Peyer's patch (tissue), 4 donors: ENCODE measurements at places on chromosomes 3 and 15.

DNA sequence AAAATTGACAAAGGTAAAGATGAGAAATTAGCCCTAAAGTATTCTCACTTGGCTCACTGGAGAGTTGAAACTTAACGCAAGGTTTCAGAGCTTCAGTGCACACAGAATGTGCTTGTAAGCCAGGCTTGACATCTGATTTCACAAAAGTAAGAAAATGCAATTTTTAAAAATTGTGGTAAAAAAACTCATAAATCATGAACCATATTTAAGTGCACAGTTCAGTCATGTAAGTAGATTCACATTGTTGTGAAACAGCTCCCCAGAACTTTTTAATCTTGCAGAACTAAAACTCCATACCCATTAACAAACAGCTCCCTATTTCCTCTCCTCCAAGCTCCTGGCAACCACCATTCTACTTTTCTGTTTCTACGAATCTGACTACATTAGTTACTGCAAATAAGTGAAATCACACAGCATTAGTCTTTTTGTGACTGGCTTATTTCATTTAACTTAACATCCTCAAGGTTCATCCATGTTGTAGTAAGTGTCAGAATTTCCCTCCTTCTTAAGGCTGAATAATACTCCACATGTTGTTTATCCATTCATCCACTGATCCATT is 14.5 kb downstream of the RTP3 start:
- H3K27me3 ChIP-seq: no peaks in the 10 kb centered on the region
- H3K4me1 ChIP-seq: no peaks in the 10 kb centered on the region
- H3K4me3 ChIP-seq: no peak overlapping the region
- H3K27ac ChIP-seq: no peak overlapping the region

GRCh38 chr3:129827765-129828164 is 65.7 kb downstream of the TMCC1 start:
- no peaks in the 10 kb centered on the region for H3K36me3 ChIP-seq
- no peaks in the 10 kb centered on the region for H3K27me3 ChIP-seq
- peak; percentile 73 for DNase-seq
- no peaks in the 10 kb centered on the region for H3K4me1 ChIP-seq
- H3K4me3 ChIP-seq: no peak overlapping the region
- no peak overlapping the region for H3K27ac ChIP-seq

DNA sequence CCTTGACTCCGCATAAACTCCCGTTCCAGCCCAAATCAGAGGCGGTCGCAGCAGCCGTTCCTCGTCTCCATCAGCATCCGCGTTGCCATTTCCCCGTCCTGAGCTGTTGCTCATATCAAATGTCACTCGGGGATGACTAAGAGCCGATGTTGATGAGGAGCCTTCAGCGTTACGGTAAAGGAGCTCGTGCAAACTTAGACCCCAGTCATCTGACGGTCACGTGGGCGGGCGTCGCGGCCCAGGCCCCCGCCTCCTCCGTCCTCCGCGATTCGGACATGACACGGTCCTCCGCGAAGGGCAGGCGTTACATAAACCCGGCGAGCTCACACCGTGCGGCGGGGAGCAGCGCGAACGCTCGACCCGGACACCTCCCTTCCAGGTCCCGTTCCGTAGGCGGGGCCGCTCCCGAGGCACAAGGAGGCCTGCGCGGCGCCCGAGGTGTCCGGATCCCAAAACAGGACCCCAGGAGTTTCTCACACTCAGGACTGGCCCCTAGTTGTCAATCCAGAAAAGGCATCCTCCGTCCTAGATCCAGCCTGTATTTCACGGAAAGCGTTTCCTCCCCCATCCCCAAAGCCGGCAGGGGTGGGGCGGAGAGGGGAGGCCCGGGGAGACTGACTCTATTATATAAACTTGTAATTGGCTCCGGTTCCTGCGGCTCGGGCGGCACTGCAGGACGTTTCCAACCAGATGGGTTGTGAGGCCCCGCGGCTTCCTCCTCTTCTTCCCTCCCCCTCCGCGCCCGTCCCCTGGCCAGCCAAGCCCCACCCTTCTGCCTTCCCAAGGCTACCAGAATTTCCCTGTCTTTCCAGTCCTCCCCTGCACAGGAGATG is 100.0 kb upstream of the IGF1R start:
- H3K4me1 ChIP-seq: no peaks in the 10 kb centered on the region
- peak overlapping the region; percentile 42 for H3K4me3 ChIP-seq
- H3K36me3 ChIP-seq: no peaks in the 10 kb centered on the region
- no peaks in the 10 kb centered on the region for H3K27me3 ChIP-seq
- peak; percentile 59 for DNase-seq
- peak overlapping the region; percentile 20 for H3K27ac ChIP-seq

DNA sequence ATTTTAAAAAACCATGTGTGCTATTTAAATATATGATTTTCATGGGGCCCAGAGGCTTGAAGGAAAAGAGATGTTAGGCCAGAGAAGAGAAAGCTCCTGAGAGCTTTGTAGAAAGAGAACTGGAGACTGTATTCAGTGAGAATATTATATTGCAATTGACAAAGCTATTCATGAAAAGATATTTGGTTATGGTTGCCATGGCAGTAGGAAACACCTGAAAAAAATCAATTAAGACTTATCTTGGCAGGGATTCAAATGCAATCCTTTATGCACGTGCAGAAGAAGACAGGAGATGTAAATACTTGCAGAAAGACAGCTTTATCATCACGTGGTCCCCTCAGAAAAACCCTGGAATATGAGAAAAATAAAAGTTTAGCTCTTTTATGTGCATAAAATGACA is 636.0 kb upstream of the TBL1XR1 start:
- DNase-seq: no peak
- no peak overlapping the region for H3K4me3 ChIP-seq
- no peaks in the 10 kb centered on the region for H3K4me1 ChIP-seq
- no peaks in the 10 kb centered on the region for H3K36me3 ChIP-seq
- no peak overlapping the region for H3K27ac ChIP-seq

DNA sequence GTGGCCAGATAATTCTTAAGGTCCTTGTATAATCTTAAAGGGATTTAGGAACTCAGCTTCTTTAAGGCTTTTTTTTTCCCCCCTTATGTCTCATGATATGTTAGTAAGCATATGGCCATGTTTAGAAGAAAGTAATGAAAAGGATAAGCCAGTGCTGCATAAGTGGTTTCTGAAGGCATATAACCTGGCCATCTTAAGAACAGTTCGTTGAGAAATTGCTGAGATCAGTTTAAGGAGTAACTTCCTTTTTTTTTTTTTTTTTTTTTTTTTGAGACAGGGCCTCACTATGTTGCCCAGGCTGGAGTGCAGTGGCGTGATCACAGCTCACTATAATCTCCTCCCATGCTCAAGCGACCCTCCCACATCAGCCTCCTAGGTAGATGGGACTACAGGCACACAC is 51.7 kb downstream of the UBE2E2 start:
- H3K4me1 ChIP-seq: no peaks in the 10 kb centered on the region
- H3K36me3 ChIP-seq: no peaks in the 10 kb centered on the region

DNA sequence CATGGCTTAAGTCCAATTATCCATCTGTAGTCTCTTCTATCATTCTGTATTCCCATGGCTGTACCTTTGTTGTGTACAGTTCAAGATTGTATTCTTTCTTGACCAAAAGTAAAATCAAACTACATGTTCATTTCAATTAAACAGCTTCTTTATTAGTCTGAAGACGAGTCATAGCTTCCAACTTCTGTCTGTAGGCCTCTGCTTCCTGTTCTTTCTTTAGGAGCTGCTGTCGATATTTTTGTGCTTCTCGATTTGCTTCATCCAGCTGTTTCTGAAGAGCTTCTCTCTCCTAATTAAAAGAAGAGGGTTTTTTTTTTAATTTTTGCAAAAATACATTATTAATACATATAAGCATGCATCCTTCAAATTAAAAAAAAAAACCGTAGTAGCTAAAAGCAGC is 13.0 kb upstream of the HDC start:
- no peak overlapping the region for H3K4me3 ChIP-seq
- H3K36me3 ChIP-seq: no peaks in the 10 kb centered on the region
- DNase-seq: no peak
- H3K27ac ChIP-seq: no peak overlapping the region
- H3K4me1 ChIP-seq: no peaks in the 10 kb centered on the region
- H3K27me3 ChIP-seq: no peaks in the 10 kb centered on the region

DNA sequence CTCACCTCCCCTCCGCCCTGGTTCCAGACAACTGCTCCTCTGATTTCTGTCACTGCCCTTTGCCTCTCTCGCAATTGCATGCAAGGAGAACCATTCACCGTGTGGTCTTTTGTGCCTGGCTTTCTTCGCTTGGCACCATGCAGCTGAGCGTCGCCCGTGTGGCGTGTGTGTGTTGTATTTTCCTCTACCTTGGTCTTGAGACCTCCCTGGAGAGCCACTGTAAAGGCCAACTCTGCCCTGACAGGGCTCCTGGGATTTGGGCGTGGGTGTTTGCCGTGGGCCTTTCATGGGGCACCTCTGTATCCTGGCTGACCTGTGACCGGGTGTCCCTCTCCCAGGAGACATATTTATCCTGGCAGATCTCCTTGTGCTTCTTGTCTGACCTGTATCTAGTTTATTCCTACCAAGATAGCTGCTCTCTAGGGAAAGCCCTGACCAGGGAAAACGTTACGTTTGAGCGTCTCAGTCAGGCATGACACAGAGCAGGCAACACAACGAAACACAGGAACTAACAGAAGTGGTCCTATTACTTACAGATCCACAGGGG is 2.0 kb upstream of the PIGZ start:
- H3K4me1 ChIP-seq: peaks cover 11% of the 10 kb centered on the region
- H3K27ac ChIP-seq: no peak overlapping the region
- H3K4me3 ChIP-seq: no peak overlapping the region
- no peak for DNase-seq
- H3K27me3 ChIP-seq: no peaks in the 10 kb centered on the region

DNA sequence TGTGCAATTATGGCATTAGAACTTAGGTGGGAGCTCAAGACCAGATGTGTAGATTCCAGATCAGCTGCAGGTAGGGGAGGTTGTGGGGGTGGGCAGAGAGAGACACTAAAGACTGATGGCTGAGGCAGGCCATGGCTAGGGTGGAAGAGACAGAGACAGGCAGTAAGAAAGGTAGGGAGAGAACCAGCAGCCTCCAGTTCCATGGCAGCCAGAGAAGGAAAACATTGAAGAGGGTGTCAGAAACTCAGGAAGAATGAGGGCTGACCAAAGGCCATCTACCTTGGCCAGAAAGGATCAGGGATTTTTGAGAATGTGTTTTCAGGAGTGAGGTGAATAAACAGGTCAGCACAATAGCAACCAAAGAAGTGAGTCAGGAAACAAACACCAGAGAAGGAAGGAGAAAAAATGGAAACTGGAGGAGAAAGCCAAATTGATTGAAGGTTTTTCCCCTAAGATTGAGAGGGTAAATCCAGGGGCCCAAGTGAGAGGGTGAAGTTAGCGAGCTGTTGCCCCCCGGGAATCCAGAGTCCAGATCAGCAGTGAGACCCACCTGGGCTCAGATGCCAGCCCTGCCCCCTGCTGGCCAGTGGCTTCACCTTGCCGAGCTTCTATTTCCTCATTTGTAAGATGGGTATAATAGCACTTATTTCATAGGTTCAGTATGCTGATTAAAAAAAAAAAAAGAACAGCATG is 41.0 kb downstream of the ABHD2 start:
- no peaks in the 10 kb centered on the region for H3K4me1 ChIP-seq
- H3K27me3 ChIP-seq: no peaks in the 10 kb centered on the region
- peak; percentile 74 for DNase-seq
- peak overlapping the region; percentile 53 for H3K27ac ChIP-seq

DNA sequence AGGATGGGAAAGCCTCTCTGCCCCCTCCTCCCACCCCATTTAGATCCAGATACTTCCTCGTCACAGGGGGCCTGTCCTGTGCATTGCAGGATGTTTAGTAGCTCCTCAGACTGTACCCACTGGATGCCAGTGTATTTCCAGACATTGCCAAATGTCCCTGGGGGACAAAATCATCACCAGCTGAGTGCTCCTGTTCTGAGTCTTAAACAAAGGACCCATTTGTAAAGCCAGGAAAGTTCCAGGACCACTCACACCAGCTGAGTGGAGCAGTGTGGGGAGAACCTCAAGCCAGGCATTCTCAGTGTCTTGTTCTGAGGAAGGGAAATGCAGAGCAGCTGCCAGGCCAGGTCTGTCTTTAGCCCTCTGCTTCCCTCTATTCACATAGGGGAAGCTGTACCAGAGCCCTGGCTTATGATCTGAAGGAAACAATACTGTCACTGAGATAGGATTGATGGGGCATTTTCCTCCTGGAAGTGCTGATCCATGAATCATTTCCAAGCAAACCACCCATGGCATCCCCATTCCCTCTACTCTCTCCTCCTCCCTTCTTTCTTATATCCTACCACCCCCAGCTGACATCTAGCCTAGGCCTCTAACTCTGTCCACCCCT is 67.4 kb upstream of the MEX3B start:
- no peaks in the 10 kb centered on the region for H3K36me3 ChIP-seq
- no peaks in the 10 kb centered on the region for H3K27me3 ChIP-seq
- no peaks in the 10 kb centered on the region for H3K4me1 ChIP-seq
- H3K27ac ChIP-seq: no peak overlapping the region
- H3K4me3 ChIP-seq: no peak overlapping the region
- DNase-seq: no peak

DNA sequence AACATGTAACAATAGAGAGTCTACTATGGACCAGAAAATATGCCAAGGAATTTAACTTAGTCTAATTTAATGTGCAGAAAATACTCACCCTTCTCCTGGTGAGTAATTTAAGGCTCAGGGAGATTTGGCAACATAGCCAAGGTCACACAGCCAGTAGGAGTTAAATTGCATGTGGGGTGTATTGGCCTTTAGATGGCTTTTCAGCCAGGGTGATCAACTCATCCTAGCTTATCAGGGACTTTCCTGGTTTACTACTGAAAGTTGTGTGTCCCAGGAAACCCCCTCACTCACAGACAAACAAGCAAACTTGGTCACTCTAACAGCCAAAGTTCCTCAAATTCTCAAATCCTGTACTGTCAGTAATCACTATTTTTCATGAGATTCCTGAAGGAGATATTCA is 2.6 kb upstream of the SLC9A9 start:
- H3K27ac ChIP-seq: no peak overlapping the region
- H3K36me3 ChIP-seq: no peaks in the 10 kb centered on the region
- H3K27me3 ChIP-seq: no peaks in the 10 kb centered on the region
- no peak for DNase-seq
- no peaks in the 10 kb centered on the region for H3K4me1 ChIP-seq

DNA sequence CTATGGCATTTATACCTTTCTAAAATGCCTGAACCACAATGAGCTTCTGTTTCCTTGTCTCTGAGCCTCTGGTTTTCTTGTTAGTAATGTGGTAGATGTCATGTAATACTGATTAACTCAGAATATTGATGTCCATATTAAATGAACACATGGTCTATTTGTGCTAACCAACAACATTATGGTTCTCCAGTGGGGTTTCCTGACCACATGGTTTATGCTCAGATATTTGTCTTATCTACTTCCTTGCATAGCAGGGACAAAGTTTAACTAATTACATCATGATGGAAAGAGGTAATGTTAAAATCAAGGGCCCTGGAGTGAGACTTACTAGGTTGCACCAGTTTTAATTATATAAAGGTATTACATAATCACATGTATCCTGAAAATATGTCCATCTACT is 62.6 kb upstream of the SCN10A start:
- no peak overlapping the region for H3K27ac ChIP-seq
- H3K36me3 ChIP-seq: no peaks in the 10 kb centered on the region
- no peaks in the 10 kb centered on the region for H3K27me3 ChIP-seq
- DNase-seq: no peak
- no peak overlapping the region for H3K4me3 ChIP-seq

- H3K4me3 ChIP-seq: no peak overlapping the region
- H3K27me3 ChIP-seq: no peaks in the 10 kb centered on the region
- no peaks in the 10 kb centered on the region for H3K4me1 ChIP-seq
- DNase-seq: no peak
- H3K36me3 ChIP-seq: no peaks in the 10 kb centered on the region
- no peak overlapping the region for H3K27ac ChIP-seq
Measured at GRCh38 chr3:126107203-126107939, 23.4 kb upstream of the SLC41A3 start.

GRCh38 chr3:120742849-120743365 is 363 bp downstream of the GTF2E1 start:
- no peaks in the 10 kb centered on the region for H3K27me3 ChIP-seq
- peaks cover 4% of the 10 kb centered on the region for H3K4me1 ChIP-seq
- H3K27ac ChIP-seq: peak overlapping the region; percentile 99
- no peaks in the 10 kb centered on the region for H3K36me3 ChIP-seq
